ENCODE measurements at places on chromosomes 7 and 10. TPM values are rescaled to one million over a fixed set of nuclear protein-coding genes. Genes with fewer than 3 reads are reported as not detected.

DNA sequence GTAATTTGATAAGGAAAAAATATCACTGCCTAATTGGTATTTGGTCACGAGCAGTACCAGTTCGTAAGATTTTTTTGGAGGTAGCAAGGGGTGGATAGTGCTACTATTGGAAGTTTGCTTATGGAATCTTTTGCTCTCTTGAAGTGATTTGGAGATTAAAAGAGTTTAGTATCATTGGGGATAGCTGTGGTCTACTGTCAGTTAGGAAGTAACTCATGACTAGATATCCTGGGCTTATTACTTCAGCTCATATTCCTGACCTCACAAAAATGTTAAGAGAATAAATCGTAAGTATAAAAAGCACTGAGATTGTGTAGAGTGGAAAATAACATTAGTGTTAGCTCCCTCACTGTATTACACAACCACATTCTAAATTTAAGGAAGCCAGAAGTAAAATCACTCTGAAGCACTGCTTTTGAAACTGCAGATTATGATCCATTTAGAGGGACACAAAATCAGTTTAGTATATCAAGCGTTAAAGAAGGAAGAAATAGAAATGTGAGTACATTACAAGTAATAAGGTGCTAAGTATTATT is 22.6 kb downstream of the SGPL1 start:
- DNase-seq, result no peak

DNA sequence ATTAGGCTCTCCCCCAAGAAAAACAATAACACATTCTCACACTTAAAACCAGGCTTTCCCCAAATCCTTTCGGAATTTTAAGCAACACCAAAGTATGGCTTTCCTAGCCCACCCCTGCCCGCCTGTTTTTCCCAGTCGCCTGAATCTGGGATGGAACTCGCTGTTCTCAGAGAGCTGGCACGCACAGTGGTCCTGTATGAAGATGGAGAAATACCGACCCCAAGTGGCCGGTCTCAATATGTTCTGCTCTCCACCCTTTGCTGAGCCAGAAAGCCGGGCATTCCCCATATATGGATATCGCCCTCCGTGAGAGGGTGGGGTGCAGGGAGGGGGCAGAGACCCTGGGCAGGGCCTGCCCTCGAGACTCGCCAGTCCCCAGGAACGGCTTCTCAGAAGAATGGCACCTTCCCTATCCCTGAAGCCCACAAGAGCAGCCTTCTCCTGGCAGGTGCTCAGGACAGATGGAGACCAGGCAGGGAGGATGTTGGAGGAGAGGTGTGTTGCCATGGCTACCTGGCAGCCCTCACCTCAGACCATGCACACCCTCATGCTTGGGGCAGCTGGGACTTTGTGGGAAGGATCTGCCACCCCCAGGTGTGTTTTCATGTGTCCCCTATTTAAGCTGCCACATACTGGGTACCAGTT is 3.4 kb downstream of the TACR2 start:
- peak; percentile 92 for DNase-seq

DNA sequence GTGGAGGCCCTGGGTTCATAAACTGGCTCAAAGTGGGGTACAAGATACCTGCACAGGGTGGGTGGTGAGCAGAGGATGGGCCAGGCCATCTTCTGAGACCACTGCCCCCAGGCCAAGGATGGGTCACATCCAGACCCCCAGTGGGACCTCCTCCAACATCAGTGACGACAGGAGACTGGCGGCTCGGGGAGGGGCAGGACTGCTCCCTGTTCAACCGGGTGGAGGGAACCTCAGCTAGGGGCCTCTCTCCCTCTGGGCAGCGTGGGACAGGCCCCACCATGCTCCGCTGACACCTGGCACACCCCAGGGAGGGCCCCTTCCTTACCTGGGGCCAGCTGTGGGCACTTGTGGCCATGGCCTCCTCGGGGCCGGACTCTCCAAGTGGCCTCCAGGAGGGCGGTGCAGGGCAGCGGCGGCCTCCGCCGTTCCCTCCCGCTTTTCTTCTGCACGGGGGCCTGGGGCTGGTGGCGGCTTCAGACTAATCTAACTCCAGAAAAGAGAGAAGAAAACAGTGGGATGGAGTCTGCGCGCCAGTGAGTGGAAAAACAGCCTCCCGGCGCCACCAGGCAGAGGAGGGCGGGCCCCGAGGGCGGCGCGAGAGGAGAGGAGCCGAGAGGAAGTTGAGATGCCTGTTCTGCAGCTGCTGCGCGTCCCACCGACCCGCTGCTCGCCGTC is at the start of gene CALHM2:
Gene CALHM2, minus strand, starts transcription at position 540 of the 675 bp plus-strand sequence. CDS start 2,429 bp downstream, outside the sequence.
- peak; percentile 86 for DNase-seq

GRCh38 chr7:87199241-87199640 is 20.3 kb downstream of the TMEM243 start:
- no peak for DNase-seq

- no peak for DNase-seq
Measured at GRCh38 chr7:40058026-40058425, 76.4 kb downstream of the MPLKIP start.

GRCh38 chr7:18565337-18565736 is 69.8 kb downstream of the HDAC9 start:
- DNase-seq, result no peak

GRCh38 chr7:151080067-151080521 is 515 bp downstream of the FASTK start:
- DNase-seq, result peak; percentile 70

- no peak for DNase-seq
Measured at GRCh38 chr7:28174901-28175661, 5.5 kb downstream of the JAZF1 start.

DNA sequence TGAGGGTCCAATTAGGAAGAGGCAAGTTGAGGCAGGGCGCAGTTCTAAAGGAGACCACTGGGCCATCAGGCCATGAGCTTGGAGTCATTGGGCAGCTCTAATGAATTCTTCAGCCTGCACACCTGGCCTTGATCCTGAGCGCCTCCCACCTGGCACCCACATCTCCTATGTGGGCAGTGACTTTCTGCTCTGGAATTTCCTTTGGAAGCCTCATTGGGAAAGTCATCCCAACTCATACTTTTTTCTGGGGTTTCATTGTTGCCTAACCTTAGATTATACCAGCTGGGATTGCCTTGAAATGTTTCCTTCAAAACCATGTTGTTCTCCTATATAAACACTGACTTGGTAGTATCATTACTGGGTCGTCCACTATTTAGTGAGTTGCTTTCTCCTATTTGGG is 54.1 kb downstream of the PLPP4 start:
- DNase-seq, result no peak

GRCh38 chr10:34955391-34955790 is 134.8 kb downstream of the CUL2 start:
- no peak for DNase-seq

- DNase-seq, result peak; percentile 69
Measured at GRCh38 chr7:67916571-67917436, 920.2 kb downstream of the TYW1 start.

GRCh38 chr7:142798451-142799436 is 28.0 kb downstream of the PRSS2 start:
- DNase-seq, result peak; percentile 26

DNA sequence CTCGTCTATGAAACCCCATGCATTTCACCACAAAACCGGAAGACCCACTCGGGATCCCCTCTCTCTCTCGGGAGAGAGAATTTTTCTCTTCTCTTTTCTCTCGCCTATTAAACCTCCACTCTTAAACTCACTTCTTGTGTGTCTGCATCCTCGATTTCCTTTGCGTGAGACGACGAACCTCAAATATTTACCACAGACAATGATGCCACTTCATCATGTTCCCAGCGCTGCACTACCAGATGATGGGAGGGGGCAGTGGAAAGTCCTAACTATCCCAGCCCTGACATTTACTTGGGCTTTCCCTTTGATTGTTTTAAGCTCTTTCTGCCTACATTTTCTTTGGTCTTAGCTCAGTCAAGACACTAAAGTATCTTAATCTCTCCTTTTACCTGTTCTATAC is 906.7 kb downstream of the GRID1 start:
- DNase-seq, result no peak

- DNase-seq, result no peak
Measured at GRCh38 chr7:158366916-158367633, 220.5 kb downstream of the PTPRN2 start.

DNA sequence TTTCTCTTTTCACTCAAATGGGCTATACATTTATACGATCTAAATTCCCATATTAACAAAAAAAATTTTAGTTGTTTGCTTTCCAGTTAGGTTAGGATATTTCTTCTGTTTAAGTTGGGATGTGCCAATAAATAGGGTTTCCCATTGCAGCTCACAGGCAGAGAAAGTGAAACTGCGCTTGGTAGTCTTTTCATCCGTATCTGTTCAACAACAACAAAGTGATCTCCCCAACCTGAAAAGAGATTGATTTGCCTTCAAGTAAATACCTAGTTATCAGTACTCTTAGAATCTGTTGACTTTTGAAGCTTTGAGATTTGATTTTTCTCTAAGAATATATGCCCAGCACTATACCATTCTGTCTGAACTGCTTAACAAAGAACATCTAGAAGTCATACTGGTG is 143.4 kb downstream of the DYNC1I1 start:
- no peak for DNase-seq

- DNase-seq, result no peak
Measured at GRCh38 chr7:83054472-83054871, 108.2 kb downstream of the PCLO start.

DNA sequence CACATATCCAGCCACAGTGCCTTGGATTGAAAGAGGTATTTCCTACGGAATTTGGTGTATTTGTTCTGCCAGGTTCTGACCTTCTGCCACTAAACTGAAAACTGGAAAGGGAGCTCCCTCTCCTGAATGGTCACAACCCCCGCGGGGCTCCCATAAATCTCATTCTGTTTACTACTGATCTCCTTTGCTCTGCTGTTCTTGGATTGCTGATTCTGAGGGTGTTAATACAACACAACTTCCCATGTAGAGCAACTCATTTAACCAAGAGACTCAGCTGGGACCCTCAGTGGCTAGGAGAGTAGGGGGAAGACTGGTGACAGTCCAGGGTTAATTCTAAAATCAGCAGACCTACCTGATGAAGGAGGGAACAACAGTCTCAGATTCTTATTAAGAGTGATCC is 662.9 kb downstream of the INHBA start:
- DNase-seq, result no peak

Gene GDF10
- not detected for total RNA-seq

Gene MLXIPL
- 63.2 TPM for total RNA-seq

Gene DIP2C
- total RNA-seq, result 15.1 TPM

Gene CRYGN
- total RNA-seq, result 3.9 TPM

Gene NUP205
- 129 TPM for total RNA-seq

Gene LHFPL3
- not detected for total RNA-seq

Gene MET
- total RNA-seq, result 7.3 TPM

Gene PTPRN2
- 1.2 TPM for total RNA-seq

Measured in endodermal cell (in vitro differentiated cells).